ENCODE measurements at places on chromosomes 16 and 17.

- no peak for DNase-seq
These were observed 257.9 kb downstream of the SOX9 start for GRCh38 chr17:72378414-72379390.

DNA sequence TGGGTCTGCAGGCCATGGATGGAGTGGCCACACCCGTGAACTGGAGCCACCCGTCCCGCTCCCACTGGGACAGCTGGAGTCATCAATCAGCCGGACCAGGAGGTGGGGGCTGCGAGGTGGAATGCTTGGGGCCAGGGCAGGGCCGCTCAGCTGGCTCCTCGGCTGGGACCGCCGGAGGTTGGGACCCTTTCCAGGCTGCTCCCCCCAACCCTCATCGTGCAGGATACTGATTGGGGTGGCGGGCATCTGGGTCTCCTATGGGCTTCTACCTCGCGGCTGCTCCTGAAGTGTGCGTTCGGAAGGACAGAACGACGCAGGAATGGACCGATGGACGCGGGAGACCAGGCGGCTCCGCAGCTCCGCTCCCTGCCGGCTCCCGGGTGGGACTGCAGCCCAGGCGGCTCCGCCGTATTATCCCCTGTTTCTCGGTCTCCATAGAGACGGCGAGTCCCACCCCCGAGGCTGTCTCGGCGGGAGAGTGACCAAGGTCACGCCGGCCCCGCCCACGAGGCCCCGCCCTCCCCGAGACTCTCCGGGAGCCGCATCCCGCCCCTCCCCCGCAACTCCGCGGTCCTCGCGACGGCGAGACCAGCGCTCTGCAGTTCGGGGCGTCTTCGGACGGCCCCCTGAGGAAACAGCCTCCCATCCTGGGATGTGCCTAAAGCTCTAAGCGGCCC lies at the start of gene TPPP3:
Gene TPPP3 (minus strand): TSS at position 388 of the 677 bp plus-strand sequence. CDS start 2,387 bp downstream, outside the sequence.
- no peak for DNase-seq

- DNase-seq: no peak
These were observed 617 bp upstream of the SCRN2 start for GRCh38 chr17:47841488-47842291.

- no peak for DNase-seq
These were observed 14.9 kb upstream of the WNT9B start for GRCh38 chr17:46836500-46836899.

GRCh38 chr17:48352630-48353029 lies 77.4 kb downstream of the SKAP1 start:
- no peak for DNase-seq

DNA sequence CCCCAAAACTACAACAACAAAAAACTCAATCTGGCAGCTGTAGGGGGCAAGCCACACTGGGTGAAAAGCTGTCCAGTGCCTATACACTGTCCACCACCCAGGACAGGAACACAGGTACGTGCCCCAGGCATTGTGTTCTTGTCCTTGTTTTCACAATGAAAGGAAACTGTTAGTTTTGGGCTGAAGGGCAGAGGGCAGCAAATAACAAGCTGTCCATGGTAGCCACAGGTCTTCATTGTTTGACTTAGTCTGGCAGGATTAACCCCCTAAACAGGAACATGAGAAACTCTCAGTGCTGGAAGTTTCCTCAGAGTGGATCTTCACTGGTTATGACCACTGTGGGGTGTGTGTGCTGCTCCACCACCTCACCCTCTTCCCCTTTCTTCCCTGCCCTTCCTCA lies 224.6 kb upstream of the N4BP1 start:
- no peak for DNase-seq

- DNase-seq: no peak
These were observed 31.8 kb downstream of the PRMT7 start for GRCh38 chr16:68342620-68343019.

- DNase-seq: no peak
These were observed 83.0 kb upstream of the CDC42EP4 start for GRCh38 chr17:73394512-73395450.

DNA sequence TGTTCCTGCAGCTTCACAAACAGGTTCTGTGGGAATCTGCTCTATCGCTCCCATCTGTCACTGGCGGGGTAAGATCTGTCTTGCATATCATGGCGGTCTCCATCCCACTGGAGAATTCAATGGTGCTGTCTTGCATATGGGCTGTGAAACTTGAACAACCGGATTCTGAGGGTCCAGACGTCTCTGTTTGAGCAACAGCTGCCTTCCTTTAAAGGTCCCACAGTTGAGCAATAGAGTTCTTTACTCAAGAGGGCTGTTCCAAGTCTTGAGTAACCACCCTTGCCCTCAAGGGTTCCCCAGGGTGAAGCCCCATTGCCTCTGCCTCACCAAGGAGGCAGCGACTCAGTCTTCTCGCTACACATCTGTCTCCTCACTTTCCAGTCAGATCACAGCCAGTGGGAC lies 50.8 kb downstream of the ZFHX3 start:
- no peak for DNase-seq

DNA sequence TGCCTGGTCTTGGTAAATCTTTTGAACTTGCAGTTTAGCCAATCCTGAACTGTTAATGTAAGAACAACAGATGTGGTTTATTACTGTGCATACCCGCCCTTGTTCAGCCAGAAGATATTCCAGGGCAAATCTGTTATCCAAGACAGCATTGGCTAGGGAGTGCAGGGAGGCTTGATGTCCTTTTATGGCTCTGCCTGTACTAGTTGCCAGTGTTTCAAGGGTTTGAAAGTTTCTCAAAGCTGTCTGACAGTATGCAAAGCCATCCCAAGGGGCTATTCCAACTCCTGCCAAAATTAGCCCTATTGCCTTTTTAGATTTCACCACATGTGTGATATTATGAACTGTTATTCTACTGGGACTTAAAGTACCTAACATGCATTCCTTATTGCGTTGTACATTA lies 30.1 kb downstream of the LCMT1 start:
- DNase-seq: no peak

DNA sequence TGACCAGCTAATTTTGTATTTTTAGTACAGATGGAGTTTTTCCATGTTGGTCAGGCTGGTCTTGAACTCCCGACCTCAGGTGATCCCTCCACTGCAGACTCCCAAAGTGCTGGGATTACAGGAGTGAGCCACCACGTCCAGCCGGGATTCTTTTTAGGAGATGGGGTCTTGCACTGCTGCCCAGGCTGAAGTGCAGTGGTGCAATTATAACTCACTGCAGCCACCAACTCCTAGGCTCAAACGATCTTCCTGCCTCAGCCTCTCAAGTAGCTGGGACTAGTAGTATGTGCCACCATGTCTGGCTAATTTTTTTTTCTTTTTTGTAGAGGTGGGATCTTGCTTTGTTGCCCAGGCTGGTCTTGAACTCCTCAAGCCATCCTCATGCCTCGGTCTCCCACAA lies 56.4 kb upstream of the MGAT5B start:
- no peak for DNase-seq

- DNase-seq: no peak
These were observed 17.9 kb downstream of the NSRP1 start for GRCh38 chr17:30134551-30134950.

GRCh38 chr17:12734926-12735325 lies 54.4 kb upstream of the ARHGAP44 start:
- DNase-seq: no peak

DNA sequence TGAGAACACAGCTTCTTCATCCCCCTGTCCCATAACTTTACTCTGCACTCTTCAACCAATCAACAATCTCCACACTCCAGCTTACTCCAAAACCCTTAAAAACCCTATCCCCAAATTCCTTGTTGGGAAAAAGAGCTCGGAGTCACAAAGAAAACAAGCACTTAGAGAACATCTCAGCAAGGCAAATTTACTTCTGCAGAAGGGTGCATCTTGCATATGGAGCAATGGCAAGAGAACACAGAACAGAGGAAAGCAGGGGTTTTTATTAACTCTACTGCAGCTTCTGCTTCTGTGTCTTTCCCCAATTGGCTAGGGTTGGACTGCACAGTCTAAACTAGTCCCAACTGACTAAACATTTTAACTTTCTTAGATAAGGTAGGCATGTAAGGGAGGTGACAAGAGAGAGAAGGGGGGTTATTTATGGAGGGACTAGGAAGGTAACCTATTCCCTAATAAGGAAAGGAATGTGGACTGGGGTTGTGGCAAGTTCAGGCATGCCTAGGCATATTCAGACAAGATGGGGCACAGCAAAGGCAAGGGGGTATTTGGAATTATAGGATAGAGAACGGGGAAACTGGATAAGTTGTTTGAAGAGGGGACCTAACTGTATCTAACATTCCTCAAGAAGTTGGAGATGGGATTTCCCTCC lies 125.5 kb downstream of the CACNG3 start:
- no peak for DNase-seq

GRCh38 chr17:47131761-47132160 lies 57.3 kb downstream of the CDC27 start:
- DNase-seq: no peak

GRCh38 chr17:82970818-82971590 lies 108.4 kb upstream of the METRNL start:
- no peak for DNase-seq

- no peak for DNase-seq
These were observed 358.6 kb upstream of the CDH11 start for GRCh38 chr16:65480281-65481091.

- no peak for DNase-seq
These were observed 118.9 kb downstream of the AATF start for GRCh38 chr17:37067555-37068111.

DNA sequence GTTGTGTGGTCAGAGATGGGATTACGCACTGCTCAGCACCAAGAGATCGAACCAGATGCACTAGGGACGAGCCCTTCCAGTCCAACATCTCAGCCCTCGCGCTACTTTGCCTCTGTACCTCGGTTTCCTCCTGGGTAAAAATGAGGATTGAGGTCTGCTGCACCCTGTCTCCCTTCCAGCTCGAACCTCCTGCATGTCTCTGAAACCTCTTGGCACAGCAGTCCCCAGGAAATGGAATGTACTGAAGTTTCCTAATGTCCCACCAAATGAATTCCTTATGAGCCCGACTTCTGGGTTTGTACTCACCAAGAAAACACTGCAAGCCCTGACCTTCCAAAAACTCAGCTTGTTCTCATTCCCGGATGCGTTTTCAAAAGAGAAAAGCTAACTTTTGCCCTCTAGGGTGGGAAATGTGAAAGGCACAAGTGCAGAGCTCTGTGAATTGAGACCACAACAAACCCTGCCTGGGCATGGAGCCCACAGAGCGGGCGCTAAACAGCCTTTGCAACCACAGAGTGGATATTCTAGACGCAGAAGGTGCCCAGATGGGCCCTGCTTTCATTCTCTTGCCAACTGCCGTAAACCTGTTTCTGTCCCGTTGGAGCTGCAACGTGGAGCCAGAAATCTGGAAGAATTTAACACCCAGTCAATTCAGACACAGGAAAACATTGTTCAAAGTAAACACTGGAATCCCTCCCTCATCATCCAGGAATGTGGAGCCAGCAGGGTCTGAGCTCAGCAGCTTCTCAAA lies 10.3 kb downstream of the CDRT4 start:
- DNase-seq: no peak

DNA sequence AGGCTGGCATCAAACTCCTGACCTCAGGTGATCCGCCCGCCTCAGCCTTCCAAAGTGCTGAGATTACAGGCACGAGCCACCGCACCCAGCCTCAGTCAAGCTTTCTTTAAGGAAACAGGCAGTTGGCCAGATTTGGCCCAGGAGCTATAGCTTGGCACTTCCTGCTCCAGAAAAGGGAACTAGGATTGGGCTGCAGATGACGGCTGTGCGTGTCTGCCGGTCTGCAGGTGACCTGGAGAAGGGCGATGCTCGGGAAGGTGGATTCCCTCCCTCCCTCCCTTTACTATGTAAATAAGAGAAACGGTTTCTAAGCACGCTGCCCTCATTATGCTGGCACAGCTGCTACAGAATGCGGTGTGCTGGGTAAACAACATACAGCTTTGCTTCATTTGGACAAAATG lies 215.9 kb downstream of the RPTOR start:
- no peak for DNase-seq

GRCh38 chr17:69711541-69711940 lies 297.0 kb downstream of the MAP2K6 start:
- DNase-seq: no peak

- no peak for DNase-seq
These were observed 512 bp downstream of the PMM2 start for GRCh38 chr16:8798174-8798527.

DNA sequence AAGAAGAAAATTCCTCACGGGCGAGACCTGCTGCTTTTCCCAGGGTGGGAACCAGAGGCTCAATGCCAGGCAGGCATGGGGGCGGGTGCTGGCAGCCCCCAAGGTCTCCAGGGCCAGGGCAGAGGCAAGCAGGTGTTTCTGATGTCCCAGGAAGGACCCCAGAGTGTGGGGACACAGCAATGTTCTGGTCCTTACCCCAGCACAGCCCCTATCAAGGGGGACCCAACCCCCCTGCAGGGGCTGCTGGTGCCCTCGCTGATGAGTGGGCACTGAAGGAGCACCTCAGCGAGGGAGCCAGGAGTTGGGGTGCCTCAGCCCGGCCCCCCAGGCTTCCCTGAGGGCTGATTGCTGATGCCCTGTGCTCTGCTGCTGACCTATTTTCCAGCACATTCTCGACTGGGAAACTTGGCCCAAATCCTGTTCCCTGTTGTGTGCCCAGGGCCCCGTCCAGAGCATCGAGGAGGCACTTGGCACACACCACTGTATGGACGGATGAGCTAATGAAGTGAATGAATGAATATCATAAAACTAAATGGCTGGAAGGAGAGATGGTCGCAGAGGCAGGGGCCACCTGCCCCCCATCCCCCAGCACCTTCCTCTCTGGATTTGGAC lies 2.8 kb downstream of the DBNDD1 start:
- DNase-seq: no peak

DNA sequence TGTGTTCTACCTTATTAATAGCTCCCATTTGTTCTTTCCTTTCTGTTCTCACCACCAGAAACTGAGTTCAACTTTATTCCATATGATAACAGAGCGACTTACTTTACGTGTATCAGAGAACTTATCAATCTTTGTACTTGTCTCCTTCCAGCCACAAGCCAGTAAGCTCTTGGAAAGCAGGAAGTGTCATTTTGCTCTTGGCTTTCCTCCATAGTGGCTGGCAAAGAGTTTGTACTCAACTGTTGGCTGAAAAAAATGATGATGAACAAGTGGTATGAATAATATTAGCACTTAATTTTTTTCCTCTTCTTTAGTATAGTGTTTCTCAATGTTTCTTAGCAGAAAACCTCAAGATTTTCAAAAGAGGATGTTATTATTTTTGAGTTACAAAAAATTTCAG lies 182.4 kb upstream of the TOM1L1 start:
- no peak for DNase-seq

- no peak for DNase-seq
These were observed 11.9 kb upstream of the AURKB start for GRCh38 chr17:8222380-8222629.

DNA sequence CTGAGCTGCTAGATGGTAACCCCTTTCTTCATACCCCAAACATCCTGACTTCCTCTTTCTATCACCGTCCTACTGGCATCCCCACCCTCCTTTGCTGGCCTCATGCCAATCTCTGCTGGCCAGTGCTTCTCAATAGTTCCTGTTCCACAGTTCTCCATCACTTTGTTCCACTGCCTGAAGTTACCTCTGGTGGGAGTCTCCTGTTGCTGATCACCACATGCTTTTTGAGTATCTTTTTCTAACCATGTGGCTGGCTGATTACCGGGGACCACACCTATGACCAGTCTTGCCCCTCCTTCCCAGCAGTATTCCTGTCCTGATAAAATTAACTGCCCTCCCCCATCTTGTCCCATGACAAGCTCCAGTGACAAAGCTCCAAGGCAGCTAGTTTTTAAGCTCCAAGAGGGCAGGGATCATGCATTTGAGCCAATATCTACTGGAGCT lies 380.4 kb upstream of the CCL2 start:
- no peak for DNase-seq

All from activated CD8-positive, alpha-beta memory T cell treated with anti-CD3 and anti-CD28 coated beads for 48 hours (primary cell).